ENCODE measurements at places on chromosomes 13 and 19.

- DNase-seq, result no peak
Measured at GRCh38 chr13:111486331-111486730, 165.9 kb downstream of the TEX29 start.

DNA sequence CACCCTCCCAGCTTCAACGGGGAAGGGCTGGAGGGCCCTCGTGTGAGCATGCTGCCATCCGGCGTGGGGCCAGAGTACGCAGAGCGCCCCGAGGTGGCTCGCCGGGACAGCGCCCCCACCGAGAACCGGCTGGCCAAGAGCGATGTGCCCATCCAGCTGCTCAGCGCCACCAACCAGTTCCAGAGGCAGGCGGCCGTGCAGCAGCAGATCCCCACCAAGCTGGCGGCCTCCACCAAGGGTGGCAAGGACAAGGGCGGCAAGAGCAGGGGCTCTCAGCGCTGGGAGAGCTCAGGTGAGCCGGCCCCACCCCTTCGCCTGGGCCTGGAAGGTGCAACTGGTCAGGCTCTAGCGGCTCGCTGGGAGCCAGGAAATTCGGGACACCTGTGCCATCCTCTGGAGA, 20.0 kb downstream of the PEX11G start:
- no peak for DNase-seq

DNA sequence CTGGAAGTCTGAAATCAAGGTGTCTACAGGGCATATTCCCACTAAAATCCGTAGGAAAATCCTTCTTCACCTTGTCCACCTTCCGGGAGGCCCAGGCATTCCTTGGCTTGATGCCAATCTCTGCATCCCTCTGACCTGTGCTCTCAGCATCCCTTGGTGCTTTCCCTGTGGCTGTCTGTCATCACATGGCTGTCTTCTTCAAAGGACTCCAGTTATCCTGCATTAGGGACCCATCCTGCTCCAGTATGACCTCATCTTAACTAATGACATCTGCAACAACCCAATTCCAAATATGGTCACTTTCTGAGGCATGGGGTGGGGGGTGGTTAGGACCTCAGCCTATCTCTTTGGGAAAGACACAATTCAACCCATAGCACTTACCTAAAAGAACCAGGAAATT, 423.8 kb downstream of the IRS2 start:
- DNase-seq, result no peak

- DNase-seq, result no peak
Measured at GRCh38 chr19:55270172-55270942, 9.6 kb downstream of the HSPBP1 start.

- DNase-seq, result peak; percentile 67
Measured at GRCh38 chr19:21314676-21315075, 14.5 kb downstream of the ZNF708 start.

GRCh38 chr13:43390619-43391018, 367.2 kb downstream of the DNAJC15 start:
- no peak for DNase-seq

DNA sequence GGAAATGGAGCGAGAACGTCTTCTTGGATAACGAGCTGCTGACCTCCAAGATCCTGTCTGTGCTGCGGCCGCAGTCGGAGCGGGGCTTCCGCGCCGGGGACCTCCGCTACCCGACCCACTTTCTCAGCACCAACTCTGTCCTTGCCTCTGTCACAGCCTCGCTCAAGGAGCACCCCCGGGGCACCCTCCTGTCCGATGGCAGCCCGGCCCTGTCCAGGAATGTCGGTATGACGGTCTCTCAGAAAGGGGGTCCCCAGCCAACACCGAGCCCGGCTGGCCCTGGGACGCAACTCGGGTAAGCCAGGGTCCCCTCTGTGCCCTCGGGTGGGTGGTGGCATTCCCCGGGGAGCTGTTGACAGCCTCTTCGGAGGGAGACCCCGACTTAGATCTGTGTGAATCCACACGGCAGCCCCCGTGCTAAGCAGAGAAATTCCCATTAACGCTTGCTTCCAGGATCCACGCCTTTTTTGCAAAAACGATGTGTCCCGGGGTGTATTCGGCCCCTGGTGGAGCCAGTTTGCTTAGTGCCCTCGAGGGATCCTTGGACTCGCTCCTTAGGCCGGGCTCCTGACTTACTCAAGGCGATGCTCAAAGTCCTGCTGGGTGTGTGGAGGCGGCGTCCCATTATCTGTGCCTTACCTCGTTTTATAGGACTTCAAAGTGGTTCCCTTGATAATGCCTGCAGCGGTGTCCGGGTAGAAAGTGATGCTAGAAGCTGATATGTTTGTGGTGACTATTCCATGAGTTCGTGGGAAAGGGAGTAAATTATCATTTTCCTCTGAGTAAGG, 48.5 kb downstream of the PEX11G start:
- no peak for DNase-seq

GRCh38 chr19:35109395-35110112, 6.1 kb upstream of the FXYD3 start:
- no peak for DNase-seq

- no peak for DNase-seq
Measured at GRCh38 chr19:12626958-12627357, 16.2 kb downstream of the ZNF791 start.

DNA sequence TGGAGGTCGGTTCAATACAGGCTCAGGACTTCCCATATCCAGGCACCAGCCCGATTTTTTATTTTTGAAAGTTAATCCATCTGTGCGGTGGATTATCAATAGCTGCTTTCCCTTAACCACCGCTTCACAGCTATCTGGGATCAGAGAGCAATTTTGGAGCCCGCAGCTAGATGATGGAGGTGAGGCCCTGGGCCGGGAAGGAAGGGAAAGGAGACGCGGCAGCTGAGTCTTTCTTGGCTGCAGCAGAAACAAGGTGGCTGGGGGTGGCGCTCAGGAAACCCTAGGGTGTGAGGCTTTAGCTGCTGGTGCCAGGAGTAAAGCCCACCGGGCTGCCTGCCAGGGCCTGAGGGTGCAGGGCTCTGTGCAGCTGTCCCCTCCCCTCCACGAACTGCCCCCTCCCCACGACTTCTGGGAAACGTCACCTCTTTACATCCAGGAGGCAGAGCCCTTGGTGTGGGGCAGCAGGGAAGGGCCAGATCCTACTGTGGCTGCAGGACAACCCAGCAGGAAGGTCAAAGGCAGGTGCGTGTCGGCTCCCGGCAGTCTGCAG, 307.0 kb downstream of the ZNF536 start:
- DNase-seq, result no peak

- DNase-seq, result no peak
Measured at GRCh38 chr13:106499896-106500295, 35.6 kb downstream of the EFNB2 start.

GRCh38 chr19:32061315-32061714, 284.1 kb upstream of the ZNF507 start:
- DNase-seq, result no peak

- DNase-seq, result no peak
Measured at GRCh38 chr13:113875837-113876281, 12.0 kb upstream of the GAS6 start.

GRCh38 chr19:16417660-16418596, 53.8 kb downstream of the EPS15L1 start:
- DNase-seq, result peak; percentile 29

GRCh38 chr19:1206150-1206863, 729 bp downstream of the STK11 start:
- no peak for DNase-seq

DNA sequence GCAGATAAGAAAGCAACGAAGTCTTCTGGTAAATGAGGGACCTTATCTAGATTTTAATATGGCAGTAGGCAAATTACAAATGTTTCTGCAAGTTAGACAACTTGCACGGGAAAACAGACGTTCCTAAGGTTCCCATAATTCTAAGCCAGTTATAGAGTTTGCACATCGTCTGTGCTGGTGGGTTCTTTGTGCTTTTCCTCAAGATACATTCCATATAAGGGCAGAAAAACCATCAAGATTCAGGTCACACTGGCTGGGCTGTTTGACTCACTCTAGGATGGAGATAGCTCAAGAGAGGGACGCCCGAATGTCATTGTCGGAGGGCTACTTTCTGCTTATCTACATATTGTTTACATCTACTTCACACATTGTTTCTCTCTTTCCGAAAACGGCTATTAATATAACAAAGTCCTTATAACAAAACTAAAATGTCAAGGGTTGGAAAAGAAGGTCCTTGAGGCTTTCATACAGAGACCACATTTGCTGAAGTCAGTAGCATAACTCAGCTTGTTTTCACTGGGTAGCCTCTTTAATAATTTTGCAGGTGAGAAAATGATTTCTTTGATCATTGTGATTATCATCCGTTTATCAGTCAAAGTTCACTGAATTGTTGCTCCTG, 44.4 kb downstream of the SOX1 start:
- DNase-seq, result no peak

GRCh38 chr13:113767366-113767765, 8.3 kb downstream of the TMEM255B start:
- DNase-seq, result no peak

- peak; percentile 58 for DNase-seq
Measured at GRCh38 chr19:12847159-12848139, 9.1 kb downstream of the MAST1 start.

- DNase-seq, result no peak
Measured at GRCh38 chr13:66048888-66049287, 1181.2 kb downstream of the PCDH9 start.

- no peak for DNase-seq
Measured at GRCh38 chr19:30401956-30402355, 29.8 kb downstream of the ZNF536 start.

GRCh38 chr13:49954674-49955455, 18.7 kb upstream of the SPRYD7 start:
- no peak for DNase-seq

DNA sequence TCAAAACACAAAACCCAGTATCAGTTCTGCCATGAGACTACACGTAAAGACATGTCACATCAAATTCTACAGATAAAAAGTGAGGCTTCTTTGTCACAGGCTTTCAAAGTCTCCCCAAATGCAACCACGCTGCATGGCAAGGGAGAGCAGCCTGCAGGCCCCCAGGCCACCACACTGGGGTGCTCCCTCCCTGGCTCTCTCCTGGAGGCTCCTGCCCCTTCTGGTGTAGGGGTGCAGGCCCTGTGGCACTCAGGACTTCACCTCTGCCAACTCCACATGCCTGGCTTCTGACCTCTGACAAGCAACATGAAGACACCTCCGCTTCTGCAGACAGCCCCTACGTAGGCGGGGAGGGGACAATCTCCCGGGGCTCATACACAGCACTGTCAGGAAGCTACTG, 14.3 kb downstream of the AKAP8 start:
- DNase-seq, result no peak

DNA sequence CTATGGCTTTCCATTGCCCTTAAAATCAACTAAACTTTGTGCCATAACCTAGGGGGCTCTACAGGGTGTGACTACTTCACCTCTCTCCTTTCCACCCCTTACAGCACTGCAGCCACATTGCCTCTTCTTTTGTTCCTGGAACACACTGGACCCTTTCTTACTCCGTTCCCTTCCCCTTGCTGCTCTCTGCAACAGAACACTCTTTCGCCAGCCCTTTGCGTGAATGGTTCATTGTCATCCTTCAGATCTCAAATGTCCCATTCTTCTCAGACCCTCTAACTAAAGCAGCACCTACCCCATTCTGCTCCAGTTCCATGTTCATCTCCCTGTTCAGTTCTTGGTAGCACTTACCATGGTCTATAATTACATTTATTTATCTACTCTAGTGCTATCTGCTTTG, 208.3 kb downstream of the OXGR1 start:
- DNase-seq, result peak; percentile 77

GRCh38 chr13:53907891-53908290, 879.3 kb downstream of the OLFM4 start:
- DNase-seq, result peak; percentile 6
